Stimulated activated CD4-positive, alpha-beta T cell treated with anti-CD3 and anti-CD28 coated beads, Interleukin-2, amount 100 ng/mL, for 24 hours (primary cell): ENCODE measurements at places on chromosomes 2 and 18.

DNA sequence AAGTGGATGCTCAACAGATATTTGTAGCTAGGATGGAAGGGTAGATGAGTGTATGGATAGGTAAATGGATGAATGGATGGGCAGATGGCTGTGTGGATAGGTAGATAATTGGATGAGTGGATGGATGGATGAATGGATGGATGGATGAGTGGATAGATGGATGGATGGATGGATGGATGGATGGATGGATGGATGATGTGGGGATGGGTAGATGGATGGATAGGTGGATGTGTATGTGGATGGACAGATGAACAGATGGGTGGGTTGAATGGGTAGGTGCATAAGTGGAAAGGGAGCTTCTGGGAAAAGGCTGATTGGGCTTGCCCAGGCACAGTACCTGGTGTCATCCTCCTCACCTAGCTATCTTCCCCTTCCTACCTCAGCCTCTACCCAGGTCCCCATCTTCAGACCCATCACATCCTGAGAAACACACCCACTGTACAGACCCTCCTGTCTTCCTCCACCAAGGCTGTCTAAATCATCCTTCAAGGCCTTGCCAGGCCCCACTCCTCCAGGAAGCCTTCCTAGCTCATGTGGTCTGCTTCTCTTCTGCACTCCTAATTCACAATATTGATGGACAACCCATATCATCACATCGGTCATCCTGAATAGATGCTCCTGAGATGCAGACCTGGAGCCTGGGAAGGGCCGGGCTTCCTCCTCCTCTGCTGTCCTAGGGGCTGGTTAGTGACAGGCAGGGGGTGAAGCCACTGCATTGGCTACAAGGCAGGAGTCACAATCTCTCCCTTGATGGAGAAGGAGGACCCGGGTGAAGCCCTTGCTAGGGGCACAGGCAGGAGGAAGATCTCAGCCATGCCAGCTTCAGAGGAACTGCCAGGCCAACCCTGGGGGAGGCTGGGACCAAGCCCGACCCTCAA lies 49.4 kb downstream of the SMAD7 start:
- DNase-seq, result no peak

DNA sequence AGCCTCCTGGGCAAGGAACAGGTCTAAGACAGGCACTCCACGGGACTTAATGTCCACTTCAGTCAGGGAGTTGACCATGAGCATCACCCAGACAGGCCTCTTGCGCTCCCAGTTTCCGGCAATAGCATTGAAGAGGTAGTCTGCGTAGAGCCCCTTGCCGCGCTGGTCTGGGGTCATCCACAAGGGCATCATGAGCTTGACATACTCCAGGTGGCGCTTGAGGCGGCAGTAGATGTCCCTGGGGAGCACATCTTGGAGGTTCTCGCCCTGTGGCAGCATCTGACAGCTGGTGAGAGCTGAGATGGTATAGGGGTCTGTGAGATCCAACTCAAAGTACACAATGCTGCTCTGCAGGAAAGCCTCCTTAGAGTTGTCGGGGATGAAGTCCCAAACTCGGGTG lies 10.6 kb downstream of the TRABD2A start:
- DNase-seq, result peak; percentile 17

DNA sequence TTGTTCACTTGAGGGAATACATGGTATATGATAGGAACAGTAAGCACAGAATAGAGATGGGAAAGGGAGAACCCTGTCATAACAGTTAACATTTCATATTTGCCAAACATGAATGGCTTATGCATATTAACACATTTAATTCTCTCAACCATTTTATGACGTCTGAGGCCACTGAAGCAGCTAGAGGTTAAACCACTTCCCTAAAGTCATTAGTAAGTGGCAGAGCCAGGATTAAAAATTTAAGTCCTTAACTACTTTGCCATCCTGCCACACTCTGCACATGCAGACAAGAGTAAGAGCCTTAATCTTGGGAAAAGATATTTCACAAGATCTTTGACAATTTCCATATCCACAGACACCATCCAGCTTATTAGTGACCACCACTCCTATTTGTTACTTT lies 2.1 kb downstream of the LIPT1 start:
- no peak for DNase-seq

- DNase-seq, result no peak
These were observed 261.5 kb upstream of the SIX3 start for GRCh38 chr2:44679990-44680389.

GRCh38 chr18:34707670-34708069 lies 2.4 kb upstream of the DTNA start:
- no peak for DNase-seq

GRCh38 chr2:12419803-12420202 lies 296.9 kb upstream of the TRIB2 start:
- DNase-seq, result no peak

GRCh38 chr2:148540022-148540421 lies 104.5 kb upstream of the EPC2 start:
- peak; percentile 31 for DNase-seq

GRCh38 chr2:15226661-15227060 lies 334.5 kb downstream of the NBAS start:
- no peak for DNase-seq

- no peak for DNase-seq
These were observed 38.3 kb downstream of the XRCC5 start for GRCh38 chr2:216147172-216148131.

DNA sequence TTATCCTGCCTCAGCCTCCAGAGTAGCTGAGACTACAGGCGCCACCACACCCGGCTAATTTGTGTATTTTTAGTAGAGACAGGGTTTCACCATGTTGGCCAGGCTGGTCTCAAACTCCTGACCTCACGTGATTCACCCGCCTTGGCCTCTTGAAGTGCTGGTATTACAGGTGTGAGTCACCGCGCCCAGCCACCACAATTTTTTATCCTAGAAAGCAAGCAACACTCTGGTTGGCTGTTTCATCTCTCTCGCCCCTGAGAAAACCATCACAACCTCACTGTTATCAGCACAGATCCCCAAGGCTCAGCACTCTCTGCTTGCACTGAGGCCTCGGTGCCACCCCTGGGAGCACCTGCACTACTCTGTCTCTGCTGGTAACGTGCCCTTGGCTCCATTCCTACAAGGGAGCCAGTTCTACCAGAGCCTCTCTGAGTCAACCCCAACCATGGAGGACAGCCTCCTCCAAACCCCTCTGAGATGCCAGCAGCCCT lies 134.8 kb upstream of the AGAP1 start:
- no peak for DNase-seq

DNA sequence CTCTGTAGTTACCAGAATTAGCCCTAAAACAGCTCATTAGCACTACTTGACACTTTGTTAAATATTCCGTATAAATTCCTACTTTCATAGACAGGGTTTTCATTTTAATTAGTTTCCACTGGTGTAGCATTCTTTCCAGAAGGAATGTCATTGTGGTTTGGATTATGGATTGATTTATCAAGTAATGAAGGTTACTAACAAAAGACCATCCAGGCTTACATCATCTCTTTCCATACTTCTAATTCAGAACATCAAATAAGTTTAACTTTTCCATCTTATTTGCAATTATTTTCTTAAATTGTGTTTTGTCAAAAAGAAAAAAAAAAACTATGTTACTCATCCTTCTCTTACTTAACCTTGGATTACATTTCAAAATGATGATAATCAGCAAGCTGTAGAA lies 231.8 kb upstream of the SPOPL start:
- DNase-seq, result no peak

DNA sequence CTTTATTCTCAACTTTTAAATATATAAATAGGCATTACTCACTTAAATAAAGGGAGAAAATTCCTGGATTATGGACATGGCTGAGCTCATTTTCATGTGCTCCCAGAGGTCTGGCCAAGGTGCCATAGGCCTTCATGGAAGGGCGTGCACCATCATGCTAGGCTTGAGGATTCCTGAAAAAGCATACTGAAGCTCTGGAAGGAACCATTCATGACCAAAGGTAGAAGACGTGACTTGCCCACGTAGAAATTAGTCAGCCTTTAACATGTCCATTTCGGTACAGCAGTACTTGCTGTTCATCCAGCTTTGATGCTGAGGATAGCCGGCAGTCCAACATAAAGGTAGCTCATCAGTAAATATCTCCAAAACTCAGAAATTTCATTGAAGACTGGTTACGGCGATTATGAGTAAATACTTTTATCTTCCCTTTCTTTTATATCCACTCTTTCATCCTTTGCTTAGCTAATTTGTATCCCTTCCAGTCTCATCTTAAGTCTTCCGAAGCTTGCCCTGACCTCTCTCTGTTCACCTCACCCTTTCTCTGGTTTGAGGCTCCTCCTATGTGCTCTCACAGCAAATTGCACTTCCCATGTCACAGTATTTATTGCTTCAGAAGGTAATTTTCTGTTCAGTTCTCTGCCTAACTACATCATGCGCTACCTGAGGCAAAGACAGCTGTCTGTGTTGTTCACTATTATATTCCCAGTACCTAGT lies 32.3 kb upstream of the ASNSD1 start:
- no peak for DNase-seq

DNA sequence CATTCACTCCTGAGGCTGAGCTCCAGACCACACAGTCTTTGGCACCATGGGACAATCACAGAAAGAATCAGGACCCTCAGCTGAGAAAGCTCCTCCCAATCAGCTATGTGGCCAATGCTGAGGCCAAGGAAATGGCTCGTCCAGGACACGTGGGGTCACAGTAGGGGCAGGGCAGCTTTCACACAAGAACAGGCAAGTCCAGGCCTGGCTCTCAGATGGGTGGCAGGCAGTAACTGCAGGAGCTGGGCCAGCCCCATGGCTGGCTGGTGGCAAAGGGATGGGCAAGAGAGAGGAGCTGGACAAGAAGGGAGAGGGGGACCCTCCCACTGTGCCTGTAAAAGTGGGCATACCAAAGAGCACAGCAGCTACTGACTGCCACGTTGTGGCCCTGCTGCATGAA lies 12.2 kb upstream of the EDAR start:
- no peak for DNase-seq

GRCh38 chr18:8814206-8814605 lies 108.8 kb downstream of the MTCL1 start:
- no peak for DNase-seq

DNA sequence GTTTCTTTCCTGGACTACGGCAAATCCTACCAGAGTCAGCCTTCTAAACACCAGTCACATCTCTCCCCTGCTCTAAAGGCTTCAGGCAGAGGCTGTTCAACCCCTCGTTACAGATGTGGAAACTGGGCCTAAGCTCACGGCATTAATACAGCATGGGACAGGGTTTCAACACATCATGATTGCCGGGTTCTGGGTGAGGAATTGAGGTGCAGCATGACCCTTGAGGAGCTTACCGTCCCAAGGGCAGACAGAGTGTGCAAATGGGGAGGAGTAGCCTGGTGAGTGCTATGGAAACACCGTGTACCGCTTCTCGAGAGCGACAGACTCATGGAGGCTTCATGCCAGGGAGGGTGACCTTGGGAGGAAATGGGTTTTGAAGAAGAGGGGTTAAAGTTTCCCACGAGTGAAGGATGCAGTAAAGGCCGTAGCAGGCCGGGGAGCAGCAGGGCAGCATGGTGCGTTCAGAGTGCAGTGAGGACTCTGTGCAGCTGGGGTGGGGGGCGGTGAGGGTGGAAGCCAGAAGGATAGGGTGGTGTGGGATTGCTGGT lies 51.1 kb downstream of the TGOLN2 start:
- DNase-seq, result no peak

DNA sequence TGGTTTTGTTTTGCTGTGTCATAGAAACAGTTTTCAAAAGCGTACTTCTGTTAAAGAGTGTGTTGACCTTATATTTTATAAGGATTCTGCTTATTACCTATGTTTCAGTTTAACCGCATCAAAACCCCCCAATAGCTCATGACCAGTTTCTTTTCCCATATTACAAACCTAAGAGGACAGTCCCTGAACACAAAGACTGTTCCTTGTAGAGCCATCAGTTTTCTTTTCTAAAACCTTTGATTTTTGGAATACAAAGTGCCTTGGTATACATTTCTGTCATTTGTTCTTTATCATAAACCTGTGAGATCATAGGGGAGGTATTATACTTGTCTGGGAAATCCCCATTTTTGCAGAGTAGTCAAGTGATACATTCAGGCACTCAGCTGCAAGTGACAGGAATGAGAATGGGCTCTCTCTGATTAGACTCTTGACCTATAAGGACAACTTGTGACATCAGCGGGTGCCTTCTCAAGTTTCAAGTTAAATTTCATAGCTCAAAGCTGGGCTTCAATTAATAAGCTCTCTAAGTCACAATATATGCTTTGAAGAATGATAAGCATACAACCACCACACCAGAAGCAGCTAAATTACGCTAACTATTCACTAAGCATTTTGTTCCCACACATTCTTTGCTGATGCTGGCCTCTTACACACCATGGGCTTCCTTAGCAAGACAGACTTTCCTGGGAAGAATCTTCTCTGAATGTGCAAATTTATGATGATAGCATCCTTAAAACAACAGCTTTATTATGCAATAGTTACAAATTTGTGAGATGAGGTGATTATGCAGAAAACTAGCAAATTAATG lies 97.5 kb upstream of the CD302 start:
- DNase-seq, result no peak

- no peak for DNase-seq
These were observed at the start of gene LYPD6B for GRCh38 chr2:149038442-149039212. Gene LYPD6B (plus strand): TSS chr2:149038699. CDS start chr2:149130949, 92,250 bp downstream.

DNA sequence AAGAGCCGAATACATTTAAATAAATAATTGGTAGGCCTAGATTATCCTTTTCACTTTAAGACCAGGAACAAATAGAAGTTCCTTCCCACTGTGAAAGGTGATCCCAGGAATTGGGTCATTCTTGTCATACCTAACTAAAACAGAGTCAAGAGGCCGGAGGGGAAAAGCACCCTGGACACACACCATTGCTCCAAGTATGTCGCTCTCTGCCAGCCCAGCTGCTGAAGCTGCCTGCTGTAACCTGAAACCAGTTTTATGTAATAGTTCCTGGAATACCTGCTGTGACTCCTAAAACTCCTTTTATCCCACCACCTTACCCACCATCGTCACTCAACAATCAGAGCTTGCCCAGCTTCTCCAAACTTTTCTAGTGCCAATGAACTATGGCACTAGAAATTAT lies 217.1 kb downstream of the PTPRM start:
- no peak for DNase-seq

DNA sequence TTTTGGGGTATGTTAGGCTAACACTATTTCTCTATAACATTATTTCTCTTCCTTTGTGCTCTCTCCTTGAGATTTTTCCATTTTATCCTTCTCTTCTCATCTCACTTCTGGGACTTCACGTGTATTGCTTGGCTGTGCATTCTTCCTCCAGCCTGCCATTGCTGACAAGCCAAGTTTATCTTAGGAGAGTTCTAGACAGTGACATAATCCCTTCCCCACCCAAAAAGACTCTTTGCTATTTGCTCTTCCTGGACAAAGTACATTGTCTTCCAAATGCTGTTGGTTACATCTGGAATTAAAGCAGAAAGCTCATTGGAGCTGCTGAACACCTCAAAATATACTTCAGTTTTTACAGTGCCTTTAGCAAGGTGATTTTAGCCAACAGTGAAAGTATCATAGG lies 8.9 kb downstream of the TSPYL6 start:
- DNase-seq, result no peak

- peak; percentile 66 for DNase-seq
These were observed 13.2 kb downstream of the ARL4C start for GRCh38 chr2:234483568-234484251.

DNA sequence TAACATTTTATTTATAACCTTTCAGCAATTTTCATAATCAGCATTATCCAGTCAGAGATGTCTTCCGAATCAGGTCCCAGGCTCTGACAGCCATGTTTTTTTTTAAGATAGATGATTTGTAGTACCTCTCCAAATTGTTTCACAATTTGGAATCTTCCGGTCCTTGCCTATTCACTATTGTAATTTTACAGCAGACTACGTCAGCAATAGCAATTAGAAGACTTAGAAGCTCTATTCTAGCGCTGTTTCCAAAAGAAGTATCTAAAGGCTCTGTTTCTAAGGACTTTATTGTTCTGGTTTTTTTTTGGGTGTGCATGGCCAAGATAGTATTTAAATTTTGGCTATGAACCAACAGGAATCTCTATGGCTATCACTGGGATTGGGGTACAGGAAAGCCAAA lies 94.6 kb upstream of the PELI1 start:
- DNase-seq, result no peak
